ENCODE measurements at places on chromosomes 13 and 19.

DNA sequence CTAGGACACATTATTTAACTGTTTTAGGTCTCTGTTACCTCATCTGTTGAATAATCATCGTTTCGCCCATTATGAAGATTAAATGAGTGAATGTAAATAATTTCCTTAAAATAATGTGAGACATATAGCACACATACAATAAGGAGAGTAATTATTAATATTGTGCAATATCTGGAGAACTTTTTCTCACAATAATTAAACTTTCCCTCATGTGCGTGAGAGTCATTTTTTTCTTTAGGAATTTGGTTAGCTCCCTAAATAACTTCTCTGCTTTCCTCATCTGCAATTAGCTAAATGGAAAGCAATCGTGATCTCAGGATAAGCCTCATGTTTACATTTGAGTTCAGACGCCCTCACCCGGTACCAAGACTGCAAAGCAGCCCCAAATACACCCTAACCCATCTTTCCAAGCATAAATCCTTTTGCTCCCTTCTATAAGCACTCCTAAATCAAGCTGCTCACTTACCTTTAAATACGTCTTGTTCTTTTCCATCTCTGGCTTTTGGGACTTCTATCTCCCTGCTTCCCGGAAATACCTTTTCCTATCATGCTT, 78.8 kb downstream of the MZT1 start:
- no peak for DNase-seq

DNA sequence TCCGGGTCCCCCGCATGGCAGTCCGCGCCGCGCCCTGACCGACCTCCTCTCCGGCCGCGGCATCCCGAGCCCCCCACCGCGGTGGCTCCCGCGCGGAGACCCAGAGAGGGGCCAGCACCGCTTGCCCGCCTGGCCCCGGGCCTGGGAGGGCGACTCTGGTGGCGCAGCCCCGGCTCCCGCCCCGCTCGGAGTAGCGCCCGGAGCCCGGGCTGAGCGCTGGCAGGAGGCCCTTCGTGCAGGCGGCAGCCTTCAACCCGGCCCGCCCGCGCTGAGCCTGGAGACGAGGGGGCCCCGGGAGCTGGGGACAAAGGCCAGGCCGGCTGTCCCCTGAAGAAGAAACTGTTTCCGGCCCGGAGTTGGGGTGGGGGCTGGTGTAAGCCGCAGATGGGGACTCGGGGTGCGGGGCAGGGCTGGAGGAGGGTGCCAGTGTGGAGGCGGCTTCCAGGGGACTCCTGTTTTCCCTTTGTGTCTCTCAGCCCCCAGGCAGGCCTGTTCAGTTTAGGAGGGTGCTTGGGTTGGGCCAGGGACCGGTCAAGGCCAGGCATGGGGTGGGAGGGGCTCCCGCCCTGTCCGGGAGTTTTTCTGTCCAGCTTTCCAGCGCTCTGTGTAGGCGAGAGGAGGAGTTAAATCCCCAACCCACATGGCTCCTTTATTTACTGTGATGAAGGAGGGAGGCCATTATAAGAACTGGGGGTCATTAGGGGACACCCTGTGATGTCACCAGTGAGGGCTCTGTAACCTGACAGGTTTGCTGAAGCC, 935 bp downstream of the LRP3 start:
- no peak for DNase-seq

- DNase-seq, result no peak
These were observed 52.3 kb downstream of the CRTC1 start for GRCh38 chr19:18735752-18736151.

DNA sequence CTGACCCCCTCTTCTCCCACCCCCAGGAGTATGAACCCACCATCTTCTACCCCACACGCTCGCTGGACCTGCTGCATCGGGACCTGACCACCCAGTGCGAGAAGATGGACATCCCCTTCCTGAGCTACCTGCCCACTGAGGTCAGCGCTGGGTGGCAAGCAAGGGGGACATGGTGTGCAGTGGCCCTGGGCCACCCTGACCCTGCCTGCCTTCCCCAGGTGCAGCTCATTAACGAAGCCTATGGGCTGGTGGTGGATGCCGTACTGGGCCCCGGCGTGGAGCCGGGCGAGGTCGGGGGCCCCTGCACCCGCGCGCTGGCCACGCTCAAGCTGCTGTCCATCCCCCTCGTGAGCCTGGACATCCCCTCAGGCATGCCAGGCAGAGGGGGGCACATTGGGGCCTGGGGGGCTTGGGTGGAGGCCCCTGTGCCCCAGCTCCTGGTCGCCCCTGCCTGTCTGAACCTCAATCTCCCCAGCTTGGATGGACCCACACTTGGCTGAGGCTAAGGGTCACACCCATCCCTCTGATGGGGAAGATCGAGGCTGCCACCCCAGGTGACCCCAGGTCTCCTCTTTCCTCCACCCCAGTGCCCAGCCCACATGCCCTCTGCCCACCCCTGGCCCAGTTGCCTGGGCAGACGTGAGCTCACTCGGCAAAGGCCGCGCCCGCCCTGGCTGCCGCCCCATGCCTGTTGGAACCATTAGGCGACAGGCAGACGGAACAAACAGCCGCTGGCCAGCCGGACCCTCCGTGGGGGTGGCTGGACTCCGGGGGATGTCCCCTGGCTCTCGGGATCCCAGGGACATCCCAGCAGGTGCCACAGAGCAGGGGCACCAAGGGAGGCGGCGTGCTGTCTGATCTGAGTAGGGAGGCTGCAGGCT, 2.5 kb upstream of the CILP2 start:
- DNase-seq, result no peak

DNA sequence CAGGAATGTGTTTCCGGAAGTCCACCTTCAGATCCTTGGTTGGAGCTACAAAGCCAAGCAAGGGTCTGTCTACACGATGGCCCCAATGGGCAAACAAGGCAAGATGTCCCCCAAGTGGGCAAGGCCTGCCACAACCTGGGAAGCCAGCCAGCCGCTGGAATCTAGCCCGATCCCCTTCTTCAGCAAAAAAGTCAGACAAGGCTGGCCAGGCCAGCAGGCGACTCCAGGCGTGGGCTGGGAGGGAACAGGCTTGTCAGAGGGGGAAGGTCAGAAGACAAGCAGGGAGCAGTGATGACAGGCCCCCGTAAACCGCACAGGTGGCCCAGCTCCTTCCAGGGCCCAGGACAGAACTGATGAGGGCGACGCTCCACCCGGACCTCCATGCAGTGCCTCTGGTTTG, 69.7 kb upstream of the WASF3 start:
- DNase-seq, result no peak

DNA sequence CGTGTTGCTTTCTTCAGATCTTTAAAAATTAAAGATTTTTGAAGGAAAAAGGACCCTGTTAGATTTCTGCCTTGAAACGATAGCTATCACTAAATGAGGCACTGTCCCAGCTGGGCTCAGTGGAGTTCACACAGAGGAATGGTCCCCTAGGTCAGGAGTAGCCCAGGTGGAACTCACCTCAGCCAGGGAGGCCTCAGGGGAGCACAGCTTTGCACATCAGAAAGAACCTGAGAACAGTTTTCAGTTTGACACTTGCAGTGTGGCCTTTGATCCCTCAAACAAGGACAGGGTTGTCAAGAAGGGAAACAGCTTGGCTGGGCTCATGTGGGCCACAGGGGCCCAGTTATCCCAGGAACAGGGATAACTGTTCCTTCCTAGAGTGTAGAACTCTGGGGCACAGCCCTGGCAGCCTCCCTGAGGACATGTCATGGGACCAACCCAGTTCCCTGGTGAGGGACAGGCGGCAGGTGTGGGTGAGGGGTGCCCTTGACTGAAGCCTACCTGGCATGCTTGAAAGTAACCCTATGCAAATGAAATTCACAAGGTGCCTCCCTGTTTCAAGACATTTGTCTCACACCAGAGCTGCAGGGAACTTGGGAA, 59.4 kb downstream of the CHST8 start:
- no peak for DNase-seq
